ENCODE measurements at places on chromosomes 2 and 18.
A peak's percentile ranks its signal among the peaks of the same experiment; 100 is the strongest.

GRCh38 chr2:216001216-216002100 is 11.9 kb downstream of the MREG start:
- no peak for DNase-seq

- DNase-seq = no peak
These were observed 10.2 kb downstream of the CATIP start for GRCh38 chr2:218366621-218367414.

GRCh38 chr2:28582595-28582994 is 86.7 kb downstream of the PLB1 start:
- DNase-seq = no peak

- no peak for DNase-seq
These were observed 19.0 kb downstream of the KRCC1 start for GRCh38 chr2:88036606-88037005.

DNA sequence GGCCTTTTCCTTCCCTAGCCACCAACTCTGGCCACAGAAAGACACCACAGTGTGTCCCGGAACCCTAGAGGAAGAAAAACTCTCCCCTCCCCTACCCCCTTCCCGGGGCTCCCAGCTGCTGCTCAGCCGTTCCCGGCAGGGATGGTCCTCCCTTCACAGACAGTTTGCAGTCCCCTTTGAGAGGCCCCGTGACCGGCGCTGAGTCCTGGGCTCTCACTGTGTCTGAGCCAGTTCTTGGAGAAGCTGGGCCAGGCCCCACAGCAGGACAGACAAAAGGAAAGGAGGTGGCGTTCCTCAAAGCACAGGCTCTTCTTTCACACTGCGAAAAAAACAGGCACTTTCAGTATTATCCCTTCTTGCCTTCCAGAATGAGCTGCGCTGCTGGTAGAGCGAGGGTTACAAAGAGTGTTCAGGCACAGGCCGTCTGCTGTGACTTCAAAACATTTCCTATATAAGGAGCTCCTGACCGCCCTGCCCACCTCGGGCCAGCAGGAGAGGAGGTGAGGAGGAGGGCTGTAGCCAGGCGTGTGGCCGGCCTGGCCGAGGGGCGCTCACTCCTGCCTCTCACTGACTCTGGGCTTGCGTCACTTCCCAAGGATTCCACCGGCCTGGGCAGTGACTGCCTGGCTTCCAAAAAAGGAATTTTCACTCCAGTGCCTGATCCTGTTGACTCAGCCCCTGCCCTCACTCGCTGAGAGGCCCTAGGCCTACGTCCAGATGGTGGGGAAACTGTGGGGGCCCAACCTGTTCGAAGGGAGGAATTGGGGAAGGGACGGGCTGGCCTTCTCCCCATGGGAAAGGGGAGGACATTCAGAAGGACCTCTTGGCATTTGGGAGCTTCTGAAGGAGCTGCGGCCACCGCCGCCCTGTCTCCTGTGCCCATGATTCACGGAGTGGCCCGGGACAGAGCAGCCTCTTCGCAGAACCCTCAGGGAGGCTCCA is 24.9 kb downstream of the CIDEA start:
- DNase-seq = no peak

GRCh38 chr2:37800176-37800858 is 124.8 kb upstream of the RMDN2 start:
- no peak for DNase-seq

DNA sequence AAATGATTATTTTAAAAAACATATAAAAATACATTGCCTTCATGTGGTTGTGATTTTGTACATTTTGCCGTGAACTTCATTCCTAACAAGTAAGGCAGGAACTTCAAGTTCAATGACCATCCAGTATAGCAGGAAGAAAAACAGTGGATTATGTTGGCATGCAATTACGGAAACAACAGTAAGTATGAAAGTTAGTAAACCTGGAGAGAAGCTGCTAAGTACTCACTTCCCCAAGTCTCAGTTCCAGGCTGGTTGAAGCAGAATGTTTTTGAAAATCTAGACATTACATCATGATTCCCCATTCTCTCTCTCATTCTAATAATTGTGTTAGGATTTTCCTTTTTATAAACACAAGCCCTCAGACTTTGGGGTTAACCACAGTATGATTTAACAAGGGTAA is 987.1 kb upstream of the KLHL29 start:
- DNase-seq = no peak

GRCh38 chr18:79394534-79395307 is 1.0 kb upstream of the NFATC1 start:
- peak; percentile 70 for DNase-seq

DNA sequence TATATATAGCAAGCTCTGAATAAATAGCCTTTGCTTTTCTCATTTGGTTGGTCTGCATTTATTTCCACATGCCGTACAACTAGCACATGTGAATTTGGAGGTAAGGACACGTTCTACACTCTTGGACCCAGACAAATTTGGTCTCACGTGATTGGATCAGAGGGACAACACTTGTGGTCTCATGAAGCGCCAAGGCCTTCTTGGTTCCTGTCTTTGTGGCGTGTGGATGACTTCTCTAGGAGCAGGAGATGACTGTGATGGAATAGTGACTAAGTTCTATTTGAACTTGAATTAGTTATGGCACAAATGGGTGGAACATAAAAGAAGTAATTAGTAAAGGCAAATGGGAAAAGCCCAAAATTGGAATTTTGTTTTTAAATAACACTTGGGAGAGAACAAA is 206.9 kb downstream of the BCL2 start:
- DNase-seq = no peak

DNA sequence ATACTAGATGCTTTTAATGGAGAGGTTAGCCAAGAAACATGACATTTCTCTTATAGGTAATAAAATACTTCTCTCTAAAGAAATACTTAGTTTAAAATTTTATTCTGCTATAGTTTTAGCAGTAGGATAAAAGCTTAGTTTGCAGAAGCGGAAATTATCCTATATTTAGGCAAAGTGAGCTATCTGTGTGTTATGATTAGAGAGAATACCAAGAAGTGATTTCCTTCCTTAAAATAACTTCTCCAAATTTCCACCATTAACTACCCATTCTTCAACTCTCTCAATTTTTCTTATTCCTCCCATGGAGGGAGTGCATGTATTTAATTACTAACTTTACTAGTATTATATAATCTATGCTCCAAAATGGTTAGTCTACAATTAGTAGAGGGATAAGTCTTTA is 15.8 kb upstream of the IL1RL1 start:
- DNase-seq = no peak

- DNase-seq = no peak
These were observed 34.4 kb upstream of the RAPGEF4 start for GRCh38 chr2:172701250-172701649.

DNA sequence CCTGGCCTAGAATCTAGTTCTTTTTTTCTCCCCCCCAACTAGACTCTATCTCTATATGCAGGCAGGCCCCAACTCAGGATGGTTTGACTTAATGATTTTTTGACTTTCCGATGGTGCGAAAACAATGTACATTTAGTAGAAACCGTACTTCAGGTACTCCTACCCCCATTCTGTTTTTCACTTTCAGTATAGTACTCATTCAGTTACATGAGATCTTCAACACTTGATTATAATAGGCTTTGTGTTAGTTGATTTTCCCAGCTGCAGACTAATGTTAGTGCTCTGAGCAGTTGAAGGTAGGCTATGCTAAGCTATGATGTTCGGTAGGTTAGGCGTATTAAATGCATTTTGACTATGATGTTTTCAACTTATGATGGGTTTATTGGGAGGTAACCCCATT is 37.7 kb downstream of the PLEKHB2 start:
- DNase-seq = no peak

DNA sequence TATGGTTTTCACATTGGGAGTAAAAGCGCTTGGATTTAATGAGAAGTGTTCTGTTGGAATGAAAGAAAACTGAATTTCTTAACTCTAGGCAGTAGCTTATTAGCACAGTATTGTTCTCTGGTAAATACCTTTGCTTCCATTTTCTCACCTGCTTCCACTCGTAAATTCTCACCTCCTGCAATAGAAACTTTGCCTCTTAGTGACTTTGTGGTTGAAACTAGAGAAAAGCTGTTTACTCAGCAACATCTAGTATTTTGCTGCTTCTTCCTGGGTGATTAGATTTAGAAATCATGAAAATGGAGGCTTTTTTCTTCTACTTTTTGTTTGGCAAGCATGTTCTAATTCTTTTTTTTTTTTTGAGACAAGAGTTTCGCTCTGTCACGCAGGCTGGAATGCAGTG is 385.4 kb downstream of the SPAG16 start:
- no peak for DNase-seq

- no peak for DNase-seq
These were observed 28.4 kb upstream of the PXDN start for GRCh38 chr2:1772471-1773267.

DNA sequence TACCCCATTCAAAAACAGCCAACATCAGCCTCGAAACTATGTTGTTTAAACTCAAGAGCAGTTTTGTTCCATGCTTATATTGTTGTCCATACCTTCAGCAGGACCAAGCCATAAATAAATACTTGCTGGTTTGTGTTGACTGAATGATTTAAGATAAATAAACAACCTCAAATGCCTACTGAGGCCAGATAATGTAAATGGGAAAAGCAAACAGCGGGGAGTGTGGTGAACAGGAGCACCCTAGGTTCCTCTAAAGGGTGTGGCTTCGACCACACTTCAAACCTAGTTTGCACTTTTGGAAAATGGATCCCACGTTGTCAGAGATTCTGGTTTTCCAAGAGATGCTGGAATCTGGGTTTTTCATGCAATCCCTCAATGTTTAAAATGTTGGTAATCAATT is 1.7 kb upstream of the PMAIP1 start:
- DNase-seq = no peak
